ENCODE measurements at places on chromosomes 3 and 15.

DNA sequence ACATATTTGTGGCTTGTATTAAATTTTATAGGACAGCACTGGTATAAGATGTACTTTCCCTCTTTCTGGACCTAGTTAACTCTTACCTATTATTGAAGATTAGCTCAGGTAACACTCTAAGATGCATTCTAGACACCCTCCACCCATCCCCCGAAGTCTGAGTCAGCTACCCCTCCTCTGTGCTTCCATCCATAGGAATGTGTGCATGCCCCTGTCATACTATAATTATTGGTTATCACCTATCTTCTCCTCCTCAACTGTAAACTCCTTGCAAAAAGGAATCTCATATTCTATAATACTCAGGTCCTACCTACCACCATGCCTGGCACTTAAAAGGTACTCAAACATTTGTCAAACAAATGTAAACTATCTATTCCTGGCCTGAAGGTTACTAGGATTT lies 3.0 kb downstream of the PEAK1 start:
- no peak for DNase-seq

DNA sequence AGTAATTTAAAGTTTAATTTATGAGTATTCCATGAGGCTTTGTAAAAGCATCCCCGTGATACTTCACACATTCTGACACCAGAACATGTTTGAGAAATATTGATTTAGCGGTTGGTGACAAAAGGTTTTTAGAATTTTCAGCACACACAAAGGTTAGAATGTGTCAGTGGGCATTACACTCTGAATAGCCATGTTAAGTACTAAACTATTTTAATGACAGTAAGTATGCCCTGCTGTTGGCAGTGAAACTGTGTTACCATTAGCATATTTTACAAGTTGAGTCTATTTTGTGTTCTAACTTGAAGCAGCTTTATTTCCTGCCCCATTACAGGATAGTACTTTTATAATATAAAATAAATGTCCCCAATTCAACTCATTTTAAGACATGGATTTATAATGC lies 66.5 kb downstream of the ADAMTSL3 start:
- no peak for DNase-seq

- DNase-seq = no peak
These were observed 1205.0 kb upstream of the EPHA6 start for GRCh38 chr3:95609411-95609810.

- DNase-seq = no peak
These were observed 447.8 kb upstream of the THBS1 start for GRCh38 chr15:39132954-39133600.

DNA sequence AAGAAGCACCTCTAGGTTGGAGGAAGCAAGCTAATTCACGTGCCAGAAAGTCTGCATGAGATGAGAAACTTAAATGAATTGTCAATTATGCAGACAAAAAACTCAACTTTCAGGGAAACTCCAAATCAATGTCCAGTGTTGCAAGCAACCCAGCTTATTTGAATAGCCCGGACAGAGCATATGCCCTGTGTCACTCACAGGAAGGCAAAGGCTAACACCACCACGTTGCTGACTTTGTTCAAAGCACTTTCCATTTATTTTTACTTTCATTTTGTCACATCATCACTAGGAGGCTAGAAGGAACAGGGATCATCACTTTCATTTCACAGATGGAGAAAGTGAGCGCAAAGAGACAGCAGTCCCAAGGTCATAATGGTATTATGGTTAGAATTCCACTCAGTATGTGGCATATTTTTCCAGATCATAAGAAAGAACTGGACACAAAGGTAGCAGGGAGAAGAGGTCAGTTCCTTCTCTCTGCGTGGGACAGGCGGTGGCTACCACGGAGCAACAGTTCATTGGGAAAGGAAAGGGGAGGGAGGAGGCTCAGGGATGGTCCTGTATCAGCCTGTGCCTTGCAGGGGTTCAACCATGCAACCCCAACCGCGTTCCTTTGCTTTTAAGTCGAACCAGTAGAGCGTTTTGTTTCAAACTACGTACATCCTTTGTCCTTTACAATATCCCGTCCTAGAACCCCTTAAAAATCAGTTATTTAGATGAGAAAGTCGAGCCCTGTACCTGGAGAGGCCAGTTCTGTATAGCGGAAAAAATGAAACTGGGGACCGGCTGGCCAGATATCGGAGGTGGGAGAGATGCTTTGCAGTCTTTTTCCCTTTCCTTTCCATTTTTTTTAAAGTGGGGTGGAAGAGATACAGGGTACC lies 1.1 kb downstream of the HEG1 start:
- DNase-seq = no peak

GRCh38 chr3:133127381-133127780 lies 89.2 kb downstream of the TMEM108 start:
- DNase-seq = no peak

GRCh38 chr3:24237971-24238706 lies 256.5 kb downstream of the THRB start:
- DNase-seq = no peak

DNA sequence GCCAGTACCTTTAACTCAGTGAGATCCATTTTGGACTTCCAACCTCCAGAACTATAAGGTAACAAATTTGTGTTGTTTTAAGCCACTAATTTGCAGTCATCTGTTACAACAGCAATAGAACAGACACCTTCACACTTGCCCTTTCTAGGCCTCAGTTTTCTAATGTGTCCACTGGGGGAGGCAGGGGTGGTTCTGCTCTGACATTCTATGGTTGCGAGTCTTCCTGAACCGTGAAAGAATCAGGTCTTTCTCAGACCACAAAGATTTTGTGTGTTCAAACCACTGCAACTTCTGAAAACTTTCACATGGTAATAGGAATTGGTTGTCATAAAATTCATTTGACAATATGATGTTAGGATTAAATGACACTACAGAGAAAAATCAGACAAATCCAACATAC lies 26.8 kb upstream of the CSTA start:
- no peak for DNase-seq

- DNase-seq = no peak
These were observed 32.6 kb downstream of the MAGEF1 start for GRCh38 chr3:184679056-184679816.

DNA sequence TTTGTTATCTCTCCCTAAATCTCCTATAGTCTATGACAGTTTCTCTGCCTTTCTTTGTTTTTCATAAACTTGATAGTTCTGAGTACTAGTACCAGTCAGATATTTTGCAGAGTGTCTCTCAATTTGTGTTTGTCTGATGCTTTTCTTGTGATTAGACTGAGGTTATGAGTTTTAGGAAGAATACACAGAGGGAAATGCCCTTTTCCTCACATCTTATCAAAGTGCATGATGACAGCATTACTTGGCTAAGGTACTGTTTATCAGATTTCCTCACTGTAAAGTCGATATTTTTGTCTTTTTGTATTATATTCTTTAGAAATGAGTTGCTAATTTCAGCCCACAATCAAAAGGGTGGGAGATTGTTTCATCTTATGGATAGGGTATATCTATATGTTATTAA lies 45.6 kb downstream of the GLCE start:
- no peak for DNase-seq

DNA sequence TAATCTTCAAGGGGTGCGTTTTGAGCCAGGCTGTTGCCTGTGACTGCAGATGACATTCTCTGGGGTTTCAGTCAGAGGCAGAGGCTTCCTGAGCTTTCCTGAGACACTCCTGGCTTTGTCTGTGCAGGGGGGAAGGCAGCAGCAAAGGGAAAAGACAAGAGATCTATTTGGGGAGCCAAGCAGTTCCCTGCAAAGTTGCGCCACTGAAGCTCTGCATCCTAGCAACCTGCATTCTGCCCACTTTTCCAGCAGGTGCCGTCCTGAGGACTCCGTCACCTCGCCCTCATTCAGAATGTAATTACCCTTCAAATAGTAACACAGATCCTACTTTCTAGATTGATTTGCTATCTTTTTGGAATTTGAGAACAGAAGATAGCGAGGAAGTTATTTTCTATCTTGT lies 1.9 kb upstream of the TMEM158 start:
- no peak for DNase-seq

GRCh38 chr3:197168606-197169005 lies 129.8 kb downstream of the DLG1 start:
- DNase-seq = no peak

GRCh38 chr3:15958692-15959433 lies 161.1 kb upstream of the ANKRD28 start:
- DNase-seq = no peak

DNA sequence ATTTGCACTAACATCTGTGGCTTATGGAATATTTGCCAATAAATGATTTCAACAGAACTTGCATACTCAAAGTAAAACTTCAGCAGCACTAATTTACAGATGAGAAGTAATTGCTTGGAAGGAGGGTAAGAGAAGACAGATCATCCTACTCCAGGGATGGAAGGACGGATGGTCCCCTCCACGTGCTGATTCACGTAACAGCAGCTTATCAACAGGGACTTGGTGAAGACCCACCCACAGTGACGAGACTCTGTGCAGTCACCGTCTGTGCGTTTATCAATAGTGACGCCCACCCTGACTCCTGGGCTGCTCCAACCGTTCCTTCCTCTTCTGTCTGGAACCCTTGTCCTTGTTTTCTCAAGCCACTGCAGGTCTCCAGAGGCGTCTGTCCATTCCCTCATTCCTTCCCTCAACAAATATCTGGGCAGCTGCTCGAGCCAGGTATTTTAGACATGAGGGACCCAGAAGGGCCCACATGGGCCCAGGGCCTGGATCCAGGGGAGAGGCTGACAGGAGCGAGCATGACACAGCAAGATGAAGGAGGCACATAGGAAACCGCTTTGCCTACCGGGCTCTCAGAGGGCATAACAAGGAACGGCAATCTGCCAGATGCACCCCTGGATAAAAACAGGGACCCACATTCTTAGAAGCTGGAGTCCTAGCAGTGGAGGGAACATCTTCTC lies 33.3 kb downstream of the PCSK6 start:
- DNase-seq = no peak

GRCh38 chr3:117165601-117166051 lies 456.0 kb downstream of the TUSC7 start:
- no peak for DNase-seq

GRCh38 chr3:52402706-52403270 lies 42.1 kb downstream of the SEMA3G start:
- no peak for DNase-seq

GRCh38 chr15:88684345-88684744 lies 45.5 kb downstream of the ISG20 start:
- DNase-seq = no peak

DNA sequence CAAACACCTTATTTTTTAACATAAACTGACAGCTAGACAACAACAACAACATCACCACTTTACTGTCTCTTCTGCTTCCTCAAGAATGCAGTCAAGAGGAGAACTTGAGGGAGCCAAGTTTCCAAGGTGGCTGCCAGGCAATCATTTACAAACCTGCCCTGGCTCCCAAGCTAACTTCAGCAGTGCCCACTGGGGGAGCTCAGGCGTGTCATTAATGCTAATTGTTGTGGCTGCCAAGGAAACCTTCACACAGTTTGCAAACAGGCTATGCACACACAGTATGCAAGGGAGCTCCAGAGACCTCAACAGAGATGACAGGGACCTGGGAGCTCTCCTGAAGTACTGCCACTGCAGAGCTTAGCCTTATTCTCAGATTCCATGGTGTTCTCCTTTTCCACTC lies 2.1 kb downstream of the DZIP1L start:
- DNase-seq = no peak

DNA sequence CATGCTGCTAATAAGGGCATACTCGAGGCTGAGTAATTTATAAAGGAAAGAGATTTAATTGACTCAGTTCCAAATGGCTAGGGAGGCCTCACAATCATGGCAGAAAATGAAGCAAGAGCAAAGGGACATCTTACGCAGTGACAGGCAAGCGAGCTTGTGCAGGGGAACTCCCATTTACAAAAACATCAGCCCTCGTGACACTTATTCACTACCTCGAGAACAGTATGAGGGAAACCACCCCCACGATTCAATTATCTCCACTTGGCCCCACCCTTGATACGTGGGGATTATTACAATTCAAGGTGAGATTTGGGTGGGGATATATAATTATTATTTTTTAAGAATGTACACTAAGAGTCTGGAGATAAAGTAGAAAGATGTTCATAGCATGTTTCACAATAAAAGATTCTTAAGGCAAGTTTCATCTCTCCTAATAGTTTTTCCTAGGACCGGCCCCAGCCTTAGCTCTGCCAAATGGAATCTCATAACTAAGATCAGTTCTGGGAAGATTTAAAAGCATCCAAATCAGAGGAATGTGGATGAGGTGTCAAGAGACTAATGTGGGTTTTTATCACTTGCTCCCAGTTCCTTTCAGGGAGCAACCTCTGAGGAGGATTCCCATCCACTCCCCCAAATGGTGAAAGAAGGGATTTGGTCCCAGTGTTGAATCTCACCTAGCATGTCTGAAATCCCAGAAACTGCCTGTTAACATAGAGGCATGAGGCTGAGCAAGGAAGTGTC lies 221.0 kb downstream of the ZMAT3 start:
- no peak for DNase-seq

GRCh38 chr3:126556637-126557414 lies 1.9 kb downstream of the C3orf22 start:
- no peak for DNase-seq

DNA sequence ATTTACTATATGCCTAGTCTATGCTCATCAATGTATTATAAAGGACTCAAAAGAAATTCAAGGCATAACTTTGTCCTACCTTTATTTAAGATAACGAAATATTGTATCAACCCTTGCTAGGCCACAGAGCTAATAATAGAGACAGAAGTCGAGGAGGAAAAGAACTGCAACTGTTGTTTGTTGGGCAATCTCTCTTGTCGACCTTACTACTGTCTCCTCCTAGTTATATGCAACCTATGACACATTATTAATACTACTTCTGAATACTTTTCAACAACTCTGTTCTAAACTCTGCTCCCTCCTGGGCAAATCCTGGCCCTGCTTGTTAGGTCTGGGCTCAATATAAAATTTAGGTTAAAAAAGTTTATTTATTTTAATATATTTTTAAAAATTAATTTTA lies 24.6 kb downstream of the SPPL2A start:
- DNase-seq = no peak

GRCh38 chr15:98743177-98743576 lies 94.8 kb downstream of the IGF1R start:
- no peak for DNase-seq

DNA sequence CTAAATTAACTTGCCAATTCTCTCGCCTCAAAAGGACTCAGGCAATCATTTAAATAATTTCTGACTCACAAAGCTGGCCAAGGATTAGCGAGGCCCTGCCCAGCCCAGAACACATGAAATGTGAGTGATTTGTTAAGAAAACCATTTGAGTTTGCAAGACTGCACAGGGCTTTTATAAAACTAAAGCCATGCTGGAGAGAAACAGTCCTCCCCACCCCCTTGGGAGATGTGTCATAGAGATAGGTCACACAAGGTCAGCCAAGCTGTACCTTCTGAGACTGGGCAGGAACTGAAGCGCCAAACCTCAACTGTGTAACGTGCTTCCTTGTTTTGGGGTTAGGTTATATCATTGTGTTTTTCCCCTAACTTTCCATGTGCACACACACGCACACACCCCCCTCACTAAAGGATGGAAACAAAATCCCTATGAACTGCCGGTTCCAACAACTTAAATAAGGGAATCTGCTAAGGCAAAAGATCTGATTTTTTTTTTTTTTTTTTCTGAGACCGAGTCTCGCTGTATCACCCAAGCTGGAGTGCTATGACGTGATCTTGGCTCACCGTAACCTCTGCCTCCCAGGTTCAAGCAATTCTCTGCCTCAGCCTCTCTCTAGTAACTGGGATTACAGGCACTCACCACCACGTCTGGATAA lies 8.1 kb downstream of the SPATA12 start:
- DNase-seq = no peak

- DNase-seq = no peak
These were observed 23.8 kb upstream of the OXTR start for GRCh38 chr3:8793242-8793641.
